ENCODE measurements at places on chromosomes 2 and 18. TPM values are rescaled to one million over a fixed set of nuclear protein-coding genes. Genes with fewer than 3 reads are reported as not detected.

The CENPO gene
- 8.6 TPM for total RNA-seq

The GCFC2 gene
- total RNA-seq = 17.2 TPM

The ASPRV1 gene
- total RNA-seq = 0.32 TPM

The C2orf92 gene
- total RNA-seq = 1.2 TPM

The SERPINB10 gene
- not detected for total RNA-seq

The CYS1 gene
- total RNA-seq = 14.2 TPM

The ICA1L gene
- 6.5 TPM for total RNA-seq

The PLEKHH2 gene
- 5.6 TPM for total RNA-seq

The CRYBA2 gene
- not detected for total RNA-seq

The TTL gene
- 42.7 TPM for total RNA-seq

The PLA2R1 gene
- total RNA-seq = 30.8 TPM

The POTEI gene
- not detected for total RNA-seq

The CPS1 gene
- 25.3 TPM for total RNA-seq

The CRYGC gene
- total RNA-seq = not detected

The CXCR1 gene
- not detected for total RNA-seq

The TTC27 gene
- 20.4 TPM for total RNA-seq

The ONECUT2 gene
- total RNA-seq = under 0.01 TPM

The TUBB8B gene
- total RNA-seq = not detected

The AQP12B gene
- total RNA-seq = not detected

The ITGA6 gene
- 23.1 TPM for total RNA-seq

The CLEC4F gene
- total RNA-seq = not detected

The GDF7 gene
- under 0.01 TPM for total RNA-seq

The SPATA3 gene
- total RNA-seq = not detected

The ZNF385B gene
- total RNA-seq = under 0.01 TPM

The TLX2 gene
- not detected for total RNA-seq

The OR6B2 gene
- not detected for total RNA-seq

The ADCYAP1 gene
- total RNA-seq = not detected

The MTCL1 gene
- 197 TPM for total RNA-seq

The SLC16A14 gene
- under 0.01 TPM for total RNA-seq

The HRH4 gene
- total RNA-seq = not detected

The TMEM169 gene
- total RNA-seq = 1.8 TPM

The CNGA3 gene
- 0.12 TPM for total RNA-seq

The SPC25 gene
- total RNA-seq = 0.49 TPM

The HOXD13 gene
- not detected for total RNA-seq

The EMILIN2 gene
- 30.0 TPM for total RNA-seq

The HOXD8 gene
- 25.5 TPM for total RNA-seq

The LYPD6B gene
- total RNA-seq = 18.6 TPM

The C2orf80 gene
- total RNA-seq = not detected

The MAPRE2 gene
- 20.8 TPM for total RNA-seq

The GAL3ST2 gene
- not detected for total RNA-seq

The IL1F10 gene
- not detected for total RNA-seq

The CFAP65 gene
- total RNA-seq = not detected

The NOTO gene
- total RNA-seq = not detected

The PSTPIP2 gene
- 3.9 TPM for total RNA-seq

The RTP5 gene
- not detected for total RNA-seq

The GPR45 gene
- total RNA-seq = not detected

The IL1RL2 gene
- total RNA-seq = 0.97 TPM

The TPO gene
- total RNA-seq = not detected

The C2orf78 gene
- total RNA-seq = not detected

The ZNF396 gene
- total RNA-seq = 1.2 TPM

The CFC1 gene
- total RNA-seq = not detected

The B3GNT2 gene
- total RNA-seq = 21.3 TPM

The CNTNAP5 gene
- total RNA-seq = 0.12 TPM

The PDCD1 gene
- not detected for total RNA-seq

The TEKT4 gene
- total RNA-seq = not detected

The CASP10 gene
- total RNA-seq = 3.1 TPM

The CIB4 gene
- total RNA-seq = not detected

The UGT1A4 gene
- total RNA-seq = not detected

The SH3BP4 gene
- 214 TPM for total RNA-seq
